ENCODE measurements at places on chromosomes 7 and 10. TPM values are rescaled to one million over a fixed set of nuclear protein-coding genes. Genes with fewer than 3 reads are reported as not detected.

The PCLO gene
- total RNA-seq: 2.9 TPM

The CALCR gene
- not detected for total RNA-seq

The SLC25A40 gene
- total RNA-seq: 29.6 TPM

The TACR2 gene
- 0.31 TPM for total RNA-seq

The ZNF398 gene
- 6.7 TPM for total RNA-seq

The CAMK2B gene
- total RNA-seq: 70.6 TPM

The NOS3 gene
- 15.8 TPM for total RNA-seq

The EVX1 gene
- not detected for total RNA-seq

The IL2RA gene
- 0.49 TPM for total RNA-seq

Measured in heart right ventricle (tissue), 16 donors.